ENCODE measurements at places on chromosomes 16 and 17.

DNA sequence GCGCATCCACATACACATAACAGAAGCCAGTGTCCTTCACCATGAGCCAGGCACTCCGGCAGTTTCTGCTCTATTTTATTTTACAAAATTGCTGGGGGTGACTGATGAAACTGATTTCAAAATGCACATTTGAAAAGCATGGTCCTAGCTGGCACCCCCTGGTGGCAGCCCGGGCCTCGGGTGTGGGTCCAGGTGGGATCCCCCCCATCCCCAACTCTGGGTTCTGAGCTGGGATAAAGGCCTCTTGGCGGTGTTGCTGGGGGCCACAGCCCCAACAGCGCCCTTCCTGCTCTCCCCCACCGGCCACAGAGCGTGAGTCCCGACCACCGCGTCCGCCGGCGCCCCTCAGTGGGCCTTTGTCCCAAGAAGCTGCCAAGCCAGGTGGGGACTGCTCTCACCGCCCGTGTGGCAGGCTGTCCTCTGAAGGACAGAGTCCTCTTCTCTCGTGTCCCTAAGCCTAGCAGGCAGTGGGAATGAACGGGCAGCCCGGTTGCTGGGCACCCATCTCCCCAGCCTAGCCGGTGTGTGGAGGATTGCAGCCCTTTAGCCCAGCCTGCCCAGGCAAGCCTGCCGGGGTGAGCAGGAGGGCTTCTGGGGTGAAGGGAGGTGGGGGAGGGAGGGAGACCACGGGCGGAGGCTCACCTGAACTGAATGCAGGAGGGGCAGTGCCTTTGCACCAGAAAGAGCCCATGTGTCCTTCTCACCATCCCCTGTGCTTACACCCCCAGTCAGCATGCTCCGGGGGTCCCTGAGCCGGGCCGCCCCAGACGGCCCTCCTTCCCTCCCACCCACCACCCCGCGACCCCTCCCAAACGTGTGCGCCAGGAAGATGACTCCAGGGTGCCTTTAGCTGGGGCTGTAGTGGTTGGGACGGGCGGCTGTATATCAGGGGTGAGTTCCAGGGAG lies 898 bp downstream of the SNAI3 start:
- no peak for DNase-seq

- no peak for DNase-seq
These were observed 124.8 kb downstream of the MRM1 start for GRCh38 chr17:36726199-36726598.

DNA sequence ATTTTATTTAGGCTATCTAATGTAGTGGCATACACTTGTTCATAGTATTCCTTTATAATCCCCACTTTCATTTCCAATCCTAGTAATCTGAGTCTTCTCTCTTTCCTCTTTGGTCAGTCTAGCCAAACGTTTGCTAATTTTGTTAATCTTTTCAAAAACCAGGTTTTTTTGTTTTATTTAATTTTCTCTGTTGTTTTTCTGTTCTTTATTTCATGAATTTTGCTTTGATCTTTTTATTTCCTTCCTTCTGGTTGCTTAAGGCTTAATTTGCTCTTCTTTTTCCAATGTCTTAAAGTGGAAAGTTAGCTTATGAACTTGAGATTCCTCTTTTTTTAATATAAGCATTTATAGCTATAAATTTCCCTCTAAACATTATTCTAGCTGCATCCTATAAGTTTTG lies 68.9 kb downstream of the NACA2 start:
- no peak for DNase-seq

- no peak for DNase-seq
These were observed 83.4 kb downstream of the ASIC2 start for GRCh38 chr17:33209671-33210070.

DNA sequence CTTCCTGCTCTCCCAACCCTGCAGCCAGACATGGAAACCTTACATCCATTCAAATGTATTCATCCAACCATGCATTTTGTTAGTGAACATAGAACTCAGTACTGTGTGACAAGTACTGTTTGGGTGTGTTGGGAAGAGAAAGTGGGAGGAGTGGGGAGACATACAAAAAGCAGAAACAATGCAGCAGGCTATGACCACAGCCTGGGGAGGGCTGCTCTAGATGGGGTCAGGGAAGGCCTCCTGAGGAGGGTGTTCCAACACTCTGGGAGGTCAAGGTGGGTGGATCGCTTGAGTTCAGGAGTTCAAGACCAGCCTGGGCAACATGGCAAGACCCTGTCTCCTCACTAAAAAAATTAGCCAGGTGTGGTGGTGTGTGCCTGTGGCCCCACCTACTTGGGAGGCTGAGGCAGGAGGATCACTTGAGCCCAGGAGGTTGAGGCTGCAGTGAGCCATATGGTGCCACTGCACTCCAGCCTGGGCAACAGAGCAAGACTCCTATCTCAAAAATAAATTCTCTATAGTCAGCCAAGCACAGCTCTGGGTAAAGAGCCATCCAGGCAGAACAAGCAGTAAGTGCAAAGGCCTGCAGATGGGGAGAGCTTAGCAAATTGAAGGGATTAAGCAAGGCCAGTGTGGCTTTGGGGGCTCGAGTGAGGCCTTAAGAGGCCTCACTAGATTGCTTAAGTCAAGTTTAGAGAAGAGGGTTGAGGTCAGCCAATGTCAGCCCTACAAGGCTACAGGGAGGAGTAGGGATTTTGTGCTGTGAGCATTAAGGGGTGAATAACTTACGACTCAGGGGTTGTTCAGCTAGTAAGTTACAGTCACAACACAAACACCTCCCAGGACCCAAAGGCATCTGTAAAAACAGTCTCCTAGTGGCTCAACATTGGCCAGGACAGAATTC lies 5.5 kb downstream of the SLC13A2 start:
- no peak for DNase-seq

- peak; percentile 70 for DNase-seq
These were observed 33.6 kb upstream of the CCR7 start for GRCh38 chr17:40598619-40599467.

DNA sequence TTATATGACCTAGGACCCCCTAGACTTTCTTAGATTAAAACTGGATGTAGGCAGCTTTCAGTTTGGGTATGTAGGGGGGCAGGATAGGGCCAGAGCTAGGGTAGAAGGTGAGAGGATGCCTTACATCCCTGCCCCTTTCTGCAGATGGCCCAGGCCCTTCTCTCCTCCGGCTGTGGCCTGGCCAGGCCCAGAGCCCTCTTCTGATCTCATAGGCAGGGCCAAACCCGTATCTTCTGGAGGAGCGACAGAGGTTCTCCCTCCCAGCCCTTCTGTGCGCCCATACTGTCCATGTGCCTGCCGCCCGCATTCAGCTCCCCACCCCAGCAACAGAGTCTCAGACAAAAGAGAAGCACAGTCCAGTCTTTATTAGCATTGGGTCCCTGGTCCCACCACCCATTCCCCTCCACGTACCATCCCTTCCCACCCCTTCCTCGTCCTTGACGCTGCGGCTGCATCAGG lies 2.0 kb upstream of the TSPOAP1 start:
- peak; percentile 63 for DNase-seq

GRCh38 chr17:44171931-44172455 lies 1.5 kb downstream of the ASB16 start:
- no peak for DNase-seq

- DNase-seq: peak; percentile 56
These were observed 17.1 kb upstream of the CCR7 start for GRCh38 chr17:40582328-40582901.

DNA sequence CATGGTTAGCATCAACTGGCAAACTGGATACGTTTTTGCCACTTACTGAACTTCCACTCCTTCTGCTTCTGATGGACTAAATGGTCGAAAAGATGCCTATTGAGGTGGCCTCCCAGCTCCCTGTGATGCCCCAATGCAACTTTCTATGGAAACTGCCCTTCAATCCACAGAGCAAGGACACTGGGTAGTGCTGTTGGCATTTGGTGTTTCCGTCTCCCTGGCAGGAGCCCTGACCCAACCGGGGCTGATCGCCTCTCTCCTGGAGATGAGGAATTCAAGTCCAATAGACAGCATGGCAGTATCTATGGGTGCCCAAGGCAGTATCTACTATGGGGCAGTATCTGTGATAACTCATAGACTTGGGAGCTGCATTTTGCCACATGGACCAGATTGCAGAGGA lies 116.3 kb upstream of the IRX3 start:
- DNase-seq: no peak

Measured in T-helper 1 cell (primary cell).